Vagina (tissue), 2 donors: ENCODE measurements at places on chromosomes 12 and 14.

DNA sequence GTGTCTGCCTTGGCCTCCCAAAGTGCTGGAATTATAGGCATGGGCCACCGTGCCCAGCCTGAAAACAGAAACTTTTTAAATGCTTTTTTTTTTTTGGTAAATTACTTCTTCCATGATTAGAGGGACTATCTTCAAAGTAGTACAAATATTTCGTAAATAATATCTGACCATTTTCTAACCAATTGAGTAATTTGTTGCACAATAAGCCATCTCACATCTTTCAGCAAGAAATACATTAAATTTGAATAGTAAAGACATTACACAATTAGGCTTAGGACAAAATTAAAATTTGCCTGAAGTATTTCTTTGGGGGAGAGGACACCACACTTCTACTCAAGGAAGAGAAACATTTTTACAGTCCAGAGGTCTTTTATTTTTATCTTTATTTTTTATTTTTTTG is 84.7 kb upstream of the STRN3 start:
- DNase-seq: no peak

DNA sequence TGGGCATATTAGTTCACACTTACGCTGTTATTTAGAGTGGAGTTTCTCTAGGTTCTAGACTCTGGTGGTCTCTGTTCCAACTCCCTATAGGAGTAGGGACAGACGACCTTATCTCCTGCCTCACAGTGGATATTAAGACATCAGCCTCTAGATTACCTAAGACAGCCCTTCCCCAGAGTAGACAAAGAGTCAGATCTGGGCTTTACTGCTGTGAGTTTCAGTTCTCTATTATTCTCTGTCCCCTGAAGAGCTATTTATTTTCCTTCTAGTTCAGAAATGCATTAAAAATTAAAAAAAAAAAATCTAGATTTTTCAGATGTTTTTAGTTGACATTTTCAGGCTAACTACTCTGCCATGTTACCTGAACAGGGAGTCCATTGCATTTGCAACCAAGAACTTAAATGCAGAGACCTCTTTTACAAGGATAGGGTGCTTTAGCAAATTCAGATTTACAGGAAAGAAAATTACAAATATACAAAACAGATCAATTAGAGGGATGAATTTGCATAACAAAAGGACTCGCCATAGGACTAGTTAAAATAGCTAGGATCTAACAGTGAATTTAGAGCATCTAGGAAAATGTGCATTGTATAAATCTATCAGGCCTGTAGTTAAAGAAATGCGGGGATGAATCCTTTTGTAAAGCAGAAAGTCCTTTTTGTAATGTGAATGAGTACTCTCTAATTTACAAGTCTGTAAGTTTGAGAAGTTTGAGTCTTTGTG is 381.4 kb downstream of the APAF1 start:
- no peak for DNase-seq

DNA sequence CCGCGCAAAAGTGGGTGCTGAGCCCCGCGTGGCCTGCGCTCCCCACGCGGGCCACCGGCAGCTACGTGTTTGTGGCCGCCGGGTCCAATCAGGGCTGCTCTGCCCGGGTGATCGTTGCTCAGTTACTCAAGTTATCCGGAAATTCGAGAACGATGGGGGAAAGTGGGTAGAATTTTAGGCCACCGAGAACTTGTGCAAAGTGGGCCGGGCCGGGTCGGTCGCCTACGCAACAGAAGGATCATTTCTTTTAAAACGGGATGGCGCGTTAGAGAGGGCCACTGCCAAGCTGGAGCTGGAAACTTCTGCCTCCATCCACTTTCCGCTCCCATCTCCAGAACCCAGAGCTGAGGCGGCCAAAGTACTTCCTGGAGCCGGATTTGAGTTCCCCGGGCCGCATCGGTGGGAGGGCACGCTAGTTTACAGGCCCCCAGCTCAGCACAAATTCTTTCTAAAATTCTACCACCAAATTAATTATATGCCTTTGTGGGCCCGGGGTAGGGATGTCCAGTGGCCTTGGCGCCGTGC is 3.5 kb downstream of the RFX4 start:
- DNase-seq: no peak

DNA sequence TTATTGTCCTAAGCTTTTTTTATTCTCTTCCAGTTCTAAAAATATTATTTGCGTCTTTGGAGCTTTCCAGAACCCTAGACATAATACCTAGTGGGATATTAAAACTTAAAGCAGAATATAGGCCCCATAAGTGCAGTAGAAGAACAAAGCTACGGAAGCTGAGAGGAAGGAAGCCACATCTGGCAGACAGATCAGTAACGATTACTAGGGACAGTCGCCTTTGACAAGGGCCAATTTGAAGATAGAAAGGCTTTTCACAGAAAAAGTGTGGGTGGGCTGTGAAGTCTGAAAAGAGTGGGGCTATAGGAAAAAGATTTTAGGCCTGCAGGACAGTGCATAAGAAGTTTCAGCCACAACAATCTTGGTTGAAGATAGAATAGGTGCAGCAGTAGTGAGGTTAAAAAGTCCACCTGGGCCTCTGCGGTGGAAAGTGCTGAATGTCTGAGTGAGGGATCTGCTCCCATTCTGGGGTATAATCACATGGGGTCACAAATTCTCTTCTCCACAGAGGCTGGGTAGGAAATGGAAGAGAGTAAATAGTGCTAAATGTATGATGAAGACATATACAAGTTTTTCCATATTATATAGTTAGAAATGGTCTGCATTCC is 114.5 kb downstream of the CMAS start:
- DNase-seq: no peak

GRCh38 chr12:45256721-45257120 is 40.8 kb downstream of the ANO6 start:
- DNase-seq: no peak

- no peak for DNase-seq
These were observed 421.7 kb downstream of the VRK1 start for GRCh38 chr14:97218691-97219430.

DNA sequence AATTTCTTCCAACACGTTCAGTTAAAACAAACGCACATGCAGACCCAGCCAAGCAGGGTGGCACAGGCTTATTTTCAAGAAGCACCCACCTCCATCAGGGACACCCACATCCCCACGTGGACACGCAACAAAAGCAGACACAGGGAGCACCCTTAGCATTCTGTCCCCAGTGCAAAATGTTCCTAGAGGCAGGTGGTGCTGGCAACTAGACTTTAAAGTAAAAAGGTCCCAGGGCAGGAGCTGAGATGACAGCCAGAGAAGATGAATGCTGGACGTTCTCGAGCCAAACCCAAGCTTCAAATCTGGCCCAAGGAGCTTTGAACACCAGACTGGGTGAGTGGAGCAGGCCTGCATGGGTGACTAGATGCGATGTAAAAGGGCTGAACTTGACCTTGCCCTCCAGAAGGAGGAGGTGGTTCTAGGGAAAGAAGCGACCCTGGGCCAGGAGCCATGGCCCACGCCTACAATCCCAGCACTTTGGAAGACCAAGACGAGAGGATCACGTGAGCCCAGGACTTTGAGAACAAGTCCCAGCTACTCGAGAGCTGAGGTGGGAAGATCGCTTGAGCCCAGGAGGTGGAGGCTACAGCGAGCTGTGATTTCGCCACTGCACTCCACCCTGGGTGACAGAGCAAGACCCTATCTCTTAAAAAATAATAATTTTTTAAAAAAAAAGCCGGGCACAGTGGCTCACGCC is 47.3 kb downstream of the KDM2B start:
- DNase-seq: no peak

DNA sequence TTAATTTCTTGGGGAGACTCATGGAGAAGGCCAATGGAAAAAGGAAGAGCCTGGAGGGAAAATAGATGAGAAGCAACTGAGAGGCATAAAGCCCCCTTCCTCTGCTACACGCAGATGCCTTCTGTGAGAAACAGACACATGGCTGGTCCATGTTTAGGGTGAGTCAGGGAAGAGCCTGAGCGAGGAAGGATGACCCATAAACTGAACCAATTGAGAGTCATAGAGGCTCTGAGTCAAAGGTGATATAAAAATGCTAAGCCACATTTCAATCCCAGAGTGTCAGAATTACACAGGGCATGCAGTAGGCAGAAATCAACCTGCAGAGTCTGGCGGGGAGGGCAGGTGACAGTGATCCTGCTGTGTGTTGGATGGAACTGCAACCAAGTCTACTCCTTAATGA is 30.1 kb upstream of the NEDD1 start:
- no peak for DNase-seq

DNA sequence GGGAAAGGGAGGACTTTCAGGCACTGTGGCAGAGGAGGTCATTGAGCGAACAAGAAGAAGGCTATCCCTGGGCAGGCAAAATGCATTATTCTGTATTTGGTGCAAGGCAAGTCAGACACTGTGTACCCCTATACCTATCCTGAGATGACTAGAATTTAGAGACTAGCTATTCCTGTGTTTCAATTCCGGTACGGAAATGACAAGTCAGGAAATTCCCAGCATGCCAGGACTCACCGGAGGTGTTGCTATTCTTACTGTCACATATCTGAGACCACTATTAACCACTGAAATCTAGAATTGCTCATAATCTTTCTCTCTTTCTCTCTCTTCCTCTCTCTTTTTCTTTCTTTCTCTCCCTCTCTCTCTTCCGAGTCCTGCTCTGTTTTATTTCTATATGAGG is 297.1 kb downstream of the PDZRN4 start:
- no peak for DNase-seq

DNA sequence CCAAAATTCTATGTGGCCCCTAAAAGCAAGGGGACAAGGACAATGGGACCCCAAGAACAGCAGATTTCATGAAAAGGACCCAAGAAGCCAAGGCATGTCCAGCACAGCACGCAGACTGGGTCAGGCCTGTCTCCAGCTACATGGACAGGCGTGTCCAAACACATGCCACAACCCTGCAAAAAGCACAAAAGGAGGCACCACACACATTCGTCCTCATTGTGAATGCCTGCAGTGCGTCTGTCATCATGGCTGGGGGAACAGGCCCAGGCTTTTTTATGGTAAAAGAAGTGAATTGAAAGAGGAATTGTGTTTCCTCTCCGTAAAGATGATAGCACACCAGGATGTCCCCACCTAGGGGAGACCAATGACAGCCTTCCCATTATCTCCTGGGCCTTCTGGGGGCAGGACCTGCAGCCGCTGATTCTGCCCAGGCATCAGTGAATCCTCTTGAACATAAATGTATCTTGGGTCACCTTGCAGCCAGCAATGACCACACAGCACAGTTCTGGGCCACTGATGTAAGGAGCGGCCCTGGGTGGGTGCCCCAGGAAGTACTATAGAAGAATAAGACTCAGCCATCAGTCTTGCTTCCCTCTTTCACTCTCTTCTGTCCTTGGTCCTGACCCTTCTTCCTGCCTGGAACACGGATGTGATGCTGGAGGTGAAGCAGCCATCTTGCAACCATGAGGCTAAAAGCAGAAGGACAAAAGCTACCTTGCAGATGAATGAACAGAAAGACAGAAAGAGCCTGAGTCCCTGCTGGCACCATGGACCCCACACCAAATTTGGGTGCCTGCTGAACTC is 29.8 kb upstream of the C14orf180 start:
- no peak for DNase-seq

DNA sequence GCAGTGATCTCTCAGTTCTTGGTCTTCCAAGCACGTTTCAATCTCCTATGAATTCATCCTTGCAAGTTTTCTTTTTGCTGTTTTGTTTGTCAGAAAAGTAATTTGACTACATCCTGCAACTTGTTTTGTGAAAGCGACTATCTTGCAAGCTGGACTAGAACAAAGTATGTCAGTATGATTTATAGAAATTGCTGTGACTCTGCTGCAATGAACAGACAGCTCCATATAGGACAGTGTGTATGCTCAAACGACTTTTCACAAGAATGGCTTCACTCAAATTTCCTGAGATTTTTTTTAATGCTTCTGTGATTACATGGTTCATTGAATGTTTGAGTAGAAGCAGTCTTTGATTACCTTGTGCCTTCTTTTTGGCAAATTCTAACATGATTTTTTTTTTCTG is 123.5 kb upstream of the TRHDE start:
- DNase-seq: no peak

GRCh38 chr12:102498471-102498870 is 18.1 kb upstream of the IGF1 start:
- DNase-seq: no peak

- no peak for DNase-seq
These were observed 596 bp upstream of the ZBTB39 start for GRCh38 chr12:57006809-57007475.

- DNase-seq: peak; percentile 40
These were observed 5.2 kb upstream of the VDR start for GRCh38 chr12:47909839-47910465.

GRCh38 chr14:96686126-96686525 is 111.1 kb upstream of the VRK1 start:
- no peak for DNase-seq

GRCh38 chr14:27739657-27740156 is 1026.9 kb upstream of the FOXG1 start:
- DNase-seq: no peak

DNA sequence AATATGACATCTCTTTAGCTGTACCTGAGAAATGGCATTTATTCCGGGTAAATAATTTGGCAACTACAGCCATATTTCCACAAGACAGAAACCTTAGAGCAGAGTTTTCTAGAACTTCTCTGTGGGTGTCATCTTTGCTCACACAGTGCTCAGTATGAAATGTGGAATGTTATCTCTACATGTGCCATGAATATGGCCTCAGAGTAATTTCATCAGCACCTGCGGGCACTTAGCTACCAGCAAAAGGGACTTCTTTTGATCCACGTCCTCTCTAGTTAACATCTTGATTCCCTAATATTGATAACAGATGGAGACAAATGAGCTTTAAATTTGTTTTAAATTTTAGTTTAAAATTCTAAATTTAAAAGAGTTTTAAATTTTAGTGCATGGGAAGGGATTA is 2.9 kb upstream of the ATG14 start:
- no peak for DNase-seq

- no peak for DNase-seq
These were observed 6.4 kb upstream of the ALX1 start for GRCh38 chr12:85273381-85274314.

GRCh38 chr14:99671235-99672224 is 12.6 kb upstream of the CYP46A1 start:
- DNase-seq: no peak

DNA sequence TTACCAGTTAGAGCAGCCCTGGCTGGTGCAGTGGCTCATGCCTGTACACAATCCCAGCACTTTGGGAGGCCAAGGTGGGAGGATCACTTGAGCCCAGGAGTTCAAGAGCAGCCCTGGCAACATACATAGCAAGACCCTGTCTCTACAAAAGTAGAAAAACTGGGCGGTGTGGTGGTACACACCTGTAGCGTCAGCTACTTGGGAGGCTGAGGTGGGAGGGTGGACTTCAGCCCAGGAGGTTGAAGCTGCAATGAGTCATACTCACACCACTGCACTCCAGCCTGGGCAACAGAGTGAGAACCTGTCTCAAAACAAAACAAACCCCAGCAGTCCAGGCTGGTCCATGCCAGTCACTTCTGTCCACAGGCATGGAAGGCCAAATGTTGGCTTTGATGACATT is 7.4 kb downstream of the COX14 start:
- DNase-seq: no peak

DNA sequence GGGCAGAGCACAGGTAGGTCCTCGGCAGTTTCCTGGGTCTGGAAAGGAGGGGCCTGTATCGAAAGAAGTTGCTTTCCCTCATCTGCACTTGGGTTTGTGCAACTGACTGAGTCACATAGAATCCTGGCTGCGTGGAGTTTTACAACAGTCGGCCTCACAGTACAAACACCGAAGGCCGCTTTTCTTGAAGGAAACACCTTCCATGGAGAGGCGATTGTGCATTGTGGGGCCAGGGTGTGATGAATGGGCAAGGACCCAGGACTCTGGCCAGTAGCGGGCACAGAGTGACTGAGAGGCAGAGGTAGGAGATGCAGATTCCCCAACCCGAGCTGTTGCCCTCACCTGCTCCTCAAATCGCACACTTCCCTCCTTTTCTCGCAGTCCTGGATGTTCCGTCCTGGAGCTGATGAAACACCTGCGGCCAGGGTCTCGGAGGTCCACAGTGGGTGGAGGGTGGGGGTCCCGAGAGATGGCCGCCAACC is 7.7 kb downstream of the CCND2 start:
- DNase-seq: no peak
